HCT116 (cell line): ENCODE measurements at places on chromosomes 6 and 20. TPM values are rescaled to one million over a fixed set of nuclear protein-coding genes. Genes with fewer than 3 reads are reported as not detected.

The GMEB2 gene
- 13.9 TPM for total RNA-seq

The OPRL1 gene
- total RNA-seq = 1.6 TPM

The OXT gene
- not detected for total RNA-seq

The IL17A gene
- not detected for total RNA-seq

The RAMACL gene
- total RNA-seq = 0.15 TPM

The ECT2L gene
- total RNA-seq = not detected

The PRR18 gene
- total RNA-seq = not detected

- no peaks in the 10 kb centered on the region for H3K4me1 ChIP-seq
- DNase-seq = no peak
- no peaks in the 10 kb centered on the region for H3K36me3 ChIP-seq
These were observed 28.9 kb downstream of the FUCA2 start for GRCh38 chr6:143482593-143482992.

GRCh38 chr6:107504270-107505026 is 14.5 kb downstream of the SOBP start:
- no peak overlapping the region for H3K4me3 ChIP-seq
- DNase-seq = no peak
- no peak overlapping the region for H3K27ac ChIP-seq
- no peaks in the 10 kb centered on the region for H3K36me3 ChIP-seq
- H3K27me3 ChIP-seq = no peaks in the 10 kb centered on the region
- peaks cover 6% of the 10 kb centered on the region; the same call in 1 of the 2 replicates for H3K4me1 ChIP-seq

DNA sequence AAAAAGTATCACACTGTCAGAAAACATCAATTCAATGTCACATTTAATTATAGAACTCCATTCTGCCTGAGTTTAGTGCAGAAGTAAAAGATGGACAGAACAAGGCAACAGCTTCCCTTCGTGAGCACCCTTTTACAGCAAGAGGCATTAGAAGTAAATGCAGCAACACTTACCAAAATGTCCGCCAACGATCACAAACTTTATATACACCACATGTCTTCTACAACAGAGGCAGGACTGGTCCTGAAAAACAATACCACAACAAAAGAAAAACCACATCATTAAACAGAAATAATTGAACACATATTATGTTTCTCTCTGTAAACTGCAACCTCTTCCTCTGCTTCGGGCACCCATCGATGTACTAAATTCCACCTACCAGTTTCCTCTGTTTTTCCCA is 92.9 kb downstream of the FYN start:
- no peak overlapping the region for H3K4me3 ChIP-seq
- no peak overlapping the region for H3K27ac ChIP-seq
- H3K36me3 ChIP-seq = no peaks in the 10 kb centered on the region
- no peaks in the 10 kb centered on the region for H3K4me1 ChIP-seq
- no peaks in the 10 kb centered on the region for H3K27me3 ChIP-seq
- no peak for DNase-seq

- DNase-seq = no peak
- H3K4me3 ChIP-seq = no peak overlapping the region
- H3K27me3 ChIP-seq = no peaks in the 10 kb centered on the region
- no peak overlapping the region for H3K27ac ChIP-seq
These were observed 206.6 kb downstream of the TFAP2B start for GRCh38 chr6:51025082-51025777.

- no peak overlapping the region for H3K27ac ChIP-seq
- no peak overlapping the region for H3K4me3 ChIP-seq
- no peaks in the 10 kb centered on the region for H3K4me1 ChIP-seq
- H3K27me3 ChIP-seq = no peaks in the 10 kb centered on the region
- no peaks in the 10 kb centered on the region for H3K36me3 ChIP-seq
These were observed 154.4 kb downstream of the BMP2 start for GRCh38 chr20:6921717-6922386.

DNA sequence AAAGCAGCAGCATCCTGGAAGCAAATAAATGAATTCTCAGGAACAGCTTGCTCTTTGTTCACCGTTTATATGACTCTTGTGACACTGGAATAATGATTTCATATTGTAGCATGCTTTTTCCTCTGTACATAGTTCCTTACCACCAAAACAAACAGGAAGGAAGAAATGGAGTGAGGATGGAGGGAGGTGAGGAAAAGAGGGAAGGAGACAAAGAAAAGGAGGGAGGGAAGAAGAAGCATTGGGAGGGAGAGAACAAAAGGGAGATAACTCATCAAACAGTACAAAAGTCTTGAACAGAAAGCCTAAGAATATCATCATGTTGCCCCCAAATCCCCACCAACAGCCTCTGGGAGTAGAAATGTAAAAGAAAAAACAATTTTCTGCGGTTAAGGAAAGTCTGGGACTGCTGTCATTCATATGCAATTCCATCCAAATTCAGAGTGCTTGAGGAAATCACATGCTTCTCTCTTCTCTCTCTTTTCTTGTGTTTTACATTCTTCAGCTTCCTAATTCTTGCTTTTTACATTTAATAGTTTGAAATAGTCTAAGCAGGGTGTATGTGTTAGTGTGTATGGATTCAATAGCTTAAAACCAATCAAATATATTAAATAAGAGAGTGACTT is 81.5 kb downstream of the EPHA7 start:
- H3K4me3 ChIP-seq = no peak overlapping the region
- H3K27ac ChIP-seq = no peak overlapping the region
- no peaks in the 10 kb centered on the region for H3K36me3 ChIP-seq
- H3K27me3 ChIP-seq = no peaks in the 10 kb centered on the region
- no peaks in the 10 kb centered on the region for H3K4me1 ChIP-seq

DNA sequence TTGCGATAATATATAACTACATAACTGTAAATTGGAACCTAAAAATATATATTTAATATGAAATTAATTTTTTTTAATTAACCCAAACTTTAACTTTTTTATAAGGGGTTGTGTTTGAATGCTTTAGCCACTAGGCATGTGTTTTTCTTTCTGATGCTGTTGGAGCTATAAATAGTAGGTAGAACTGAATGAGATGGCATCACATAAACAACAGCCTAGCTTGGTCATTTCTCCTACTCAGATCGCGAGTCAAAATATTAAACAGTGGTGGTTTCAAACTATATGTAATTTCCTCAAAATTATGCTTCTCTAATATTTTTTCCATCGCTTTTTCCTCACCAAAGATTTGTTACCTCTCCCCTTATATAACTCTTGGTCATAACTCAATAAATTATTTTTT is 243.2 kb downstream of the ARID1B start:
- no peak for DNase-seq
- no peaks in the 10 kb centered on the region for H3K36me3 ChIP-seq
- H3K27ac ChIP-seq = peak overlapping the region; percentile 81; the same call in 1 of the 2 replicates
- no peaks in the 10 kb centered on the region for H3K27me3 ChIP-seq
- H3K4me3 ChIP-seq = peak overlapping the region; percentile 75

GRCh38 chr6:26534681-26535465 is 3.3 kb upstream of the HMGN4 start:
- DNase-seq = no peak
- no peak overlapping the region for H3K4me3 ChIP-seq
- no peaks in the 10 kb centered on the region for H3K36me3 ChIP-seq
- no peaks in the 10 kb centered on the region for H3K27me3 ChIP-seq
- peaks cover 36% of the 10 kb centered on the region for H3K4me1 ChIP-seq

DNA sequence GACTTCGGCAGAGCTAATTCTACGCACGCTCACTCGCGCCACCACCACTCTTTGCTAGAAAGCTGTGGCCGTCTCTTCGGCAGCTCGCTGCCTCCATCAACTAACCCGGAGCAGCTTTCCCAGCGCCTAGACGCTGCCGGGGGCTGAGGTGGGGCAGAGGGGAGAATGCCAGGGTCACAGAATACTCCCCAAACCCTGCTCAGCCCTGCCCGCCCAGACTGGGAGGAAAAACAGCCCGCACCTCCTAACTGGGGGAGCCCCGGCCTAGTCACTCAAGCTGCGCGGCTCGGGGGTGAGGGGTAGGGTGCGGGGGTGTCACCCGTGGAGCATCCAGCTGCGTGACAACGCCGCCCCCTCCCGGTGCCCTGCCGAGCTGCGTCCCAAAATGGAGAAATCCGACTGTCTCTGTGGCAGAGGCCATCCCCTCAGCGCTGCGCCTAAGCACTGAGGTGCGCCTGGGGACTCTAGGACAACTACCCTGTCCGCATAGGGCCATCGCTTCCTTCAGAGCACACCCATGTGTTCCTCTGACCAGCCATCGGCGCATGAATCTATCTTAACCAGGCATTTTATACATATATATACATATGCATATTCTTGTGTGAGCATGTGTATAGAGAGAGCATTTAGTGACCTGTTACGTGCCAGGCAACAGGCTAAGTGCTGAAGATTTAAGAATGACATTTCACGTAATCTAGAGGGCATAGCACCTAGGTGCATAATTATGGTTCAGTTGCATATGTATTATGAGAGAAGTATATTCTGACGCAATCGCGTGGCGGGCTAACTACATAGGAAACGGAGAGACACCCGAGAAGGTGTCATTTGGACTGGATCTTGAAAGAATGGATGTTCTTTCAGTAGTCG is 1.5 kb upstream of the TENT5A start:
- peak overlapping the region; percentile 87 for H3K4me3 ChIP-seq
- H3K4me1 ChIP-seq = peaks cover 24% of the 10 kb centered on the region
- H3K27ac ChIP-seq = peak overlapping the region; percentile 82
- H3K36me3 ChIP-seq = 0 out of 2 replicates have a peak, but pooled peaks cover 2% of the 10 kb centered on the region

DNA sequence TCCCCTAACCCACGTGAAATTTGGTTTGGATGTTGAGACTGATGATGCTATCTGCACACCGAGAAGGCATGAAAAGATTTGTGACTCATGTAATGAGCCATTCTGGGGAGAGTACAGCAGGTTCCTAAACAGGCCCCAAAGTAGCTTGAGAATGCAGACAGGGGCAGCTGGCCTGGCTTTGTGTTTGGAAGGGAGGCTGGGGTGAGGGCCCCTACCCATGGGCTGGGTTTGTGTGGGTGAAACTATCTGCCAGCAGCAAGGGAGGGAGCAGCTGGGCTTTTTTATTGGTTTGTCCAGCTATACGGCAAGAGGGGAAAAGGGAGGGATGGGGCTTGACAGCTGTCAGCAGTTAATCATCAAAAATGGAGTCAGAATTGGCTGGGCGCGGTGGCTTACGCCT is 87.0 kb upstream of the RNF24 start:
- no peak overlapping the region for H3K4me3 ChIP-seq
- no peak overlapping the region for H3K27ac ChIP-seq
- H3K27me3 ChIP-seq = no peaks in the 10 kb centered on the region
- no peak for DNase-seq
- no peaks in the 10 kb centered on the region for H3K36me3 ChIP-seq

DNA sequence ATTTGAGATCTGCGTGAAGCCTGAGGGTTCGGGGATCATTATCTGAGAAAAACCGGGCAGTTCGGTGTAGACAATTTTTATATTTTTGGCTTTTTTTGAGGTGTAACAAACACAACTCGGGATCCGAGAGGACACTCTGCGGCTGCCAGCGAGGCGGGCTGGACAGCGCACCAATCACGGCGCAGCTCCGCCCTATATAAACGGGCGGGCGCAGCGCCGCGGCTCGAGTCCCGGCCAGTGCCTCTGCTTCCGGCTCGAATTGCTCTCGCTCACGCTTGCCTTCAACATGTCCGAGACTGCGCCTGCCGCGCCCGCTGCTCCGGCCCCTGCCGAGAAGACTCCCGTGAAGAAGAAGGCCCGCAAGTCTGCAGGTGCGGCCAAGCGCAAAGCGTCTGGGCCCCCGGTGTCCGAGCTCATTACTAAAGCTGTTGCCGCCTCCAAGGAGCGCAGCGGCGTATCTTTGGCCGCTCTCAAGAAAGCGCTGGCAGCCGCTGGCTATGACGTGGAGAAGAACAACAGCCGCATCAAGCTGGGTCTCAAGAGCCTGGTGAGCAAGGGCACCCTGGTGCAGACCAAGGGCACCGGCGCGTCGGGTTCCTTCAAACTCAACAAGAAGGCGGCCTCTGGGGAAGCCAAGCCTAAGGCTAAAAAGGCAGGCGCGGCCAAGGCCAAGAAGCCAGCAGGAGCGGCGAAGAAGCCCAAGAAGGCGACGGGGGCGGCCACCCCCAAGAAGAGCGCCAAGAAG is 69.0 kb downstream of the HFE start:
- no peaks in the 10 kb centered on the region for H3K27me3 ChIP-seq
- no peaks in the 10 kb centered on the region for H3K36me3 ChIP-seq
- H3K27ac ChIP-seq = peak overlapping the region; percentile 88

DNA sequence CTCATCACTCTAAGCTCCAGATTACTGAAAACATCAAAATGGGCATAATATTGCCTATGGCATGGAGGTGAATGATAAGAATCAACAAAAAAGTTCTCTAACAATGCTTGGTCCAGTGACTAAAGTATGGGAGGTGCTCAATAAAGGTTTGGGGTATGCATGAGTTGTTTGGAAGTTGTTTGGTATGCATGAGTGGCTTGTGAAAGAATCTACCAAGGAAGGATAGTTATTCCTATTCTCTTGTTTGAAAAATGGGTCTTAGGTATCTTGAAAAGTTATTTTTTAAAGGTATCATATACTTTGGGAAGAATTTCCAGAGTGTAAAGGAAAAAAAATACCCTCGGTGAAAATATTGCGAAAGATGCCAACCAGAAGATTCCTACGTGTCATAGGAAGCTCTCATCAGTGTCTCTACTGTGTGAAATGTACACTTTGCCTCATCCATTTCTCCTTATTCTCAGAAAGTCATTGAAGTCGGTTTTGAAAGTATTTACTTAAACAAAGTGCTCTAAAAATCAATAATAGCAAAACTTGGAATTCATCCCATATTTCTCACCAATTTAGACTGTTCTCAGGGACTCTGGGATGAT is 449.8 kb downstream of the ADGRB3 start:
- no peaks in the 10 kb centered on the region for H3K36me3 ChIP-seq
- no peaks in the 10 kb centered on the region for H3K4me1 ChIP-seq
- H3K27me3 ChIP-seq = no peaks in the 10 kb centered on the region
- H3K27ac ChIP-seq = no peak overlapping the region

GRCh38 chr20:59627298-59627697 is 23.0 kb downstream of the PHACTR3 start:
- no peaks in the 10 kb centered on the region for H3K4me1 ChIP-seq
- no peak overlapping the region for H3K27ac ChIP-seq
- DNase-seq = no peak
- no peaks in the 10 kb centered on the region for H3K36me3 ChIP-seq
- H3K27me3 ChIP-seq = peaks cover 43% of the 10 kb centered on the region
- no peak overlapping the region for H3K4me3 ChIP-seq

DNA sequence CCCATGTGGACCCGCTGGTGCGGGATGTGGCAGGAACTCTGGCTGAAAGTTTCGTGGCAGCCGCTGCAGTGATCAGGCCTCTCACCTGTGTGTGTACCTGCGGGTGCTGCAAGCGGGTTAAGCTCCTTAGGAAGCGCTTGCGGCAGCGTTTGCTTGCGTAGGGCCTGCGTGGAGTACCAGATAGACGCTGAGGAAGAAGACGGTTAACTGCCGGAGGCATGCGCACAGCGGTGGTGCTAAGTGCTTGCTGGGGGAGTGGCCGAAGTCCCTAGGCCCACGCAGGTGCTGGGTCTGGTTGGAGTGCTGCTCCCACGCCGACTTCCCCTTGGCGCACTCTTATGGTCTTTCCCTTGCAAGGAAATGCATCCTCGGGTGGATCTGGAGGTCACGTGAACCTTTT is 23.0 kb downstream of the ZSCAN31 start:
- H3K36me3 ChIP-seq = no peaks in the 10 kb centered on the region
- H3K4me1 ChIP-seq = no peaks in the 10 kb centered on the region
- no peak overlapping the region for H3K4me3 ChIP-seq
- DNase-seq = no peak
- no peaks in the 10 kb centered on the region for H3K27me3 ChIP-seq
- H3K27ac ChIP-seq = no peak overlapping the region
